ENCODE measurements at places on chromosomes 4 and X. TPM values are rescaled to one million over a fixed set of nuclear protein-coding genes. Genes with fewer than 3 reads are reported as not detected.

Gene MBNL3
- total RNA-seq: 1.4 TPM

DNA sequence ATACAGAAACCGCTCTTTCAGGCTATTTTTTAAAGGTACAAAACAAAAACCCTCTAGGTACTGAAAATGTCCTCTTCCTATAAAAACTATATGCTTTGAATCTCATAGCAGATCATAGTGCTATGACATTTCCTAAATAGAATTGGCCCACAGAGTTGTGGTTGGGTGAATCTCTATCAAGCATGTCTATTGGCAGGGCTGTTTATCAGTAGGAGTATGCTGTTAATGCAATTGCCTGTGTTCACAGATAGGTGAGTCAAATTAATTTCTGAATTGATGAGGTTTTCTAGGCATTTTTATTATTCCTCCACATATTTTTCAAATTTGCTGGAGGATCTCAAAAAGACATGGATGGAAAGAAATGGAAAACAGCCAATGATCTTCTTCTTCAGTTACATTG lies 73.9 kb downstream of the QRFPR start:
- no peak for DNase-seq

DNA sequence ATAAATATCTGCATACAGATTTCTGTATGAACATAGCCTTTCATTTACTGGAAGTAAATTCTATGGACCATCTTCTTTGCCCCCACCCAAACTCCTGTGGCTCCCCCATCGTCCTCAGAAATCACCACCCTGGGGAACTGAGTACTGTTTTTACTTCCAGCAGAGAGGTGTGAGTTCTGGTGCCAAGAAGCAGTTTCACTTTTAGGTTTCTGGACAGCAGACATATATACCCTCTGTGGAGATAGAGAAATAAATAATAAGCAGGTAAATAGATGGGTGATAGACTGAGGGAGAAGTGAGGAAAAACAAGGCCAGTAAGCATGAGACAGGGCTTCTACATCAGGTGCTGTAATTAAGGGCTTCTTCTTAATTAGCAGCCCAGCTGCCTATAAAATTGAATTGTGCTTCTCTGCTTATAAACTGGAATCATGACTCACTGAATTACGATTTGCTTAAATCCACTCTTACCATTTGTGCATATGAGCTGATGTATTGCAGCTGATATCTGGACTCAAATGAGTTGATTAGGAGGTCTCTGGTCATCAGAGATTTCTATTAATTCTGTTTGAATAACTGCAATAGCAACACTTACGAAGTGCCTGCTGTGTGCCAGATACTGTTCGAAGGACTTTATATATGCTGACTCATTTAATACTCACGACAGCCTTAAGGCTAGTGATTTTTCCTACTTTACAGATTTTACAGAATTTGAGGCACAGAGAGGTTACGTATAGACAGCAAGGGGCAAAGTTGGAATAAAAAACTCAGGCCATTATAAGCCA lies 60.8 kb upstream of the DHX15 start:
- DNase-seq: no peak

- DNase-seq: no peak
Observed at GRCh38 chr4:101122019-101122418, 225.3 kb downstream of the PPP3CA start.

DNA sequence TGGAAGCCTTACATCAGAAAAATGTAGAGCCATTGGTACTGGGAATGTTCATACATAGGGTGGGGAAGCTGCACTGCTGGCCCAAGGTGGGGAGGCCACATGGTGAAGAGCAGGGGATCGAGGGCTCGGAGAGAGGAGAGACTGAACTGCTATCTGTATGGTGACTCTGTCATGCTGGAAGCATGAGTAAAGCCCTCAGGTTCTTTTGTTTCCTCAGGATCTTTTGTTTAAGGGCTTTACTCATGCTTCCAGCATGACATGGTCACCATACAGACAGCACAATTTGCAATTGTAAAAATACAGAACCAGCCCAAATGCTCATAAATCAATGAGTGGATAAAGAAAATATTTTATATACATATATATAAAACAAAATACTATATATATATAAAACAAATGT lies 78.4 kb downstream of the KLF8 start:
- no peak for DNase-seq

Gene TAF1
- total RNA-seq: 43.0 TPM

DNA sequence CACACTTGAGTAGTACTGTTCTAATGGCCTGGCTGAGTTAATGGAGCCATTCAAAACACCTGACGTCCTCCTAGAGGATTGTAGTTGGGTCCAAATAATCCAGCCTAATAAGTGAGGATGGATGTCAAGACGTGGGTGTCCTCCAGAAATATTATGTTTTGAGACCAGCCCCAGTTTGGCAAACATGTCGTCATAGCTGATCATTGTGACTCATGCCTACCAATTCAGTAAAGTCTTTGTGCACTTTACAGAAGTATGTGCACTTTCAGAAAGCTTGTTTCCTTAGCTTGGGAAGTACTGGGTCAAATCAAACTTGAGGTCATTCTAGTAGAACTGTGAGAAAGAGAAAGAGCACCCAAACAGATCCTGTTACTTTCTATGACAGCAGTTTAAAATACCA lies 37.6 kb upstream of the GLRA2 start:
- DNase-seq: no peak

Gene MXRA5
- total RNA-seq: not detected

DNA sequence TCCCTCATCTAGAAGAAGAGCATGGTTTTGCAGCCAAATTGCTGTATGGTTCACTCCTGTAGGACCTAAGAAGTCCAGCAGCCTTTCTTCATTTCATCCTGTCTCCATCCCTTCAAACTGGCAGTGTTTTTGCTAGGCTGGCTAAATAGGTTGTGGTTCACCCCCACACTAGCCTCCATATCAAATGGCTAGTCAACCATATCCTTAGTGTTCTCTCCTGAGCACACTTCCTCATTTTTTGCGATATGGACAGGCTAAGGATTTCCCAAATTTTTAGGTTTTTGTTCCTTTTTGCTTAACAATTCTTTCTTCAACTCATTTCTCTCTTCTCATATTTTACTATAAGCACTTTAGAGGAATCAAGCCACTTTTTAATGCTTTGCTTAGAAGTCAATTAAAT lies 98.8 kb upstream of the NOCT start:
- DNase-seq: no peak

GRCh38 chrX:129984111-129984958 lies 1.9 kb downstream of the BCORL1 start:
- no peak for DNase-seq

- DNase-seq: no peak
Observed at GRCh38 chr4:15368856-15369255, 59.0 kb upstream of the C1QTNF7 start.

Gene PABPC1L2B
- not detected for total RNA-seq

- no peak for DNase-seq
Observed at GRCh38 chrX:85454295-85454694, 74.8 kb upstream of the POF1B start.

- DNase-seq: no peak
Observed at GRCh38 chr4:89535251-89535650, 227.7 kb upstream of the GPRIN3 start.

GRCh38 chr4:176774852-176775251 lies 17.9 kb downstream of the VEGFC start:
- no peak for DNase-seq

Gene NUP62CL
- total RNA-seq: 0.20 TPM

- no peak for DNase-seq
Observed at GRCh38 chrX:31132821-31133241, 61.0 kb upstream of the FTHL17 start.

DNA sequence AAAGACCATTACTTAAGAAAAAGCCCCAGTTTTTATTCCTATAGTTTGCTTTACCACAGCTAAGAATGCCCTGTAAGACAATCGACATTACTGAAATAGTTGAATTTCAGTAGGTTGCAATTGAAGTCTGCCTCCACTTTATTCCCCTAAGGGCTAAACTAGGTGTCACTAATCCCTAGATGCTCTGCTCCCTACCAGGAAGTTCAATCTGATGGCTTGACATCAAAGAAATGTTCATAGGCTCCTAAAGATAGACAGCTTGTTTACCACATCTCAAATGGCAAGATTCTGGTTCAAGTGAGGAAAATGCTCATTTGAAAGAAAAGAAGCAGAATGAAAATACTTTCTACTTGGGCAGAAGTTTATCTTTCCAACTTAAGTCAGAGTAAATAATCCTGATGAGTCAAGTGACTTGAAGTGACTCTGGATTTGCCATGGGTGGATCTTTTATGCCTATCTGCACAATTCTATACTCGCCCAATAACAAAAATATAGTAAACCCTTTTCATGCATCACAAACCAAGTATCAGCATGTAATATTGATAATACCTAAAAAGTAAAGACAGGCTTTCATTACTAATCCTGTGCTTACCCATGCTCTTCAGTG lies 117.2 kb downstream of the SH3RF1 start:
- DNase-seq: no peak
